ENCODE measurements at places on chromosomes 16 and 17.

- DNase-seq = no peak
Observed at GRCh38 chr17:56652628-56653027, 59.1 kb downstream of the NOG start.

DNA sequence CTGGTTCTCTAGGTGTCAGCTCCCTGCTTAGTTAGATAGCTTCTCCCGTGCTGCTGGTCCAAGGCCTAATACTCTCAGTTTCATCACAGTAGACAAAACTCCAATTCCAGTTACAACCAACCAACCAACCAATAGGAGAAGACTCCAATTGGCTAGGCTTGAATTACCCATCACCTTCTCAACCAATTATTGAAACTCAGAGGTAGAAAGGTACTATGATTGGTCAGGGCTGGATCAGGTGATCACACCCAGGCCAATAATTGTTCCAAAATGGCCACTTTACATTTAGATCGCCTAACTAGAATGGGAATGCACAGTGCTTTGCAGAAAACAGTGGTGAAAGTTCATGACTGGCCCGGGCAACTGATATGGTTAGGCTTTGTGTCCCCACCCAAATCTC is 49.5 kb upstream of the CRHR1 start:
- no peak for DNase-seq

GRCh38 chr16:54070789-54071343 is 215.7 kb downstream of the IRX3 start:
- DNase-seq = no peak

- no peak for DNase-seq
Observed at GRCh38 chr17:62164747-62165722, 100.0 kb upstream of the MED13 start.

- DNase-seq = no peak
Observed at GRCh38 chr17:46942441-46943217, 19.7 kb downstream of the GOSR2 start.

GRCh38 chr17:622356-622755 is 92.3 kb downstream of the VPS53 start:
- no peak for DNase-seq

DNA sequence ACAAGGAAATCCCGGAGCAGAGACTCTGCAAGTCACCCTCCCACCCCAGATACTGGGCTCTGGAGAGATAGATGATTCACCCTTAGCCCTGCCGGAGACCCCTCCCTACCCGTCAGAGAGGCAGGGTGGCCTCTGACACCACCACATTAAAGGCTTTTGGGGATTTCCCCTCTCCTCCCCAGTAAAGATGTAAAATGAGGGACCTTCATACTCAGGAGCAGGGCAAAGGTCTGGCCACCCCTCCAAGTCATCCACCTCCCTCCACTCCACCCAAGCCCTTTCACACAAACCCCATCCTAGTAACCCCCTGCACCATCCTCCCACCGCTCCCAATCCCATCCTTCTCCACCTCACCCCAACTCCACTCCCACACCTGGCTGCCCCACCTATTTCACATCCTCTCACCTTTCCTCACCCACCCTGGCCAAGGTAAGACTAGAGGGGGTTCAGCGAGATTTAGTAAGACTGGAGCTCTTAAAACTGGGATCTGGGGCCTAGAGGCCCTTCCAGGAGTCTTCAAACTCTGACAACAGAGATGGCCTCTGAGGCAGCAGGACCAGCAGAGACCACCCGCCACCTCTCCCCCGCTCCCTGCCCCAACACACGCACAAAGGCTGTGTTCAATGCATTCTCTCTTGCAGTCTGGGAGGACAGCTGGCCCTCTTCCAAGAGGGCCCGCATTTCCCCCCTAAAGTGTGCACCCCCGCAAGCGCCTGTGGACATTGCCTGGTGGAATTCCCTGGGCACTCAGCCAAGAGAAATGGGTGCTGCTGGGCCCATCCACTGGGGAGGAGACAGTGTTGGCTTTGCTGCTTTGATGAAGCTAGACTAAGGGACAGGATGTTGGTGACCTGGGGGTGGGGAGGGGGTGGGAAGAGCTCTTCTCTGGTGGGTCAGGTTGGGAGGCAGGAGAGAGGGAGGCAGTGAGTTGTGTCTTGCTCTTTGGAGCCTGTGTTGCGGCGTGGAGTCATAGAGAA is 1.1 kb downstream of the ABAT start:
- peak; percentile 51 for DNase-seq

GRCh38 chr17:27783440-27784350 is 16.6 kb downstream of the NOS2 start:
- DNase-seq = no peak

GRCh38 chr17:51860954-51861561 is 297.5 kb downstream of the CA10 start:
- DNase-seq = no peak

DNA sequence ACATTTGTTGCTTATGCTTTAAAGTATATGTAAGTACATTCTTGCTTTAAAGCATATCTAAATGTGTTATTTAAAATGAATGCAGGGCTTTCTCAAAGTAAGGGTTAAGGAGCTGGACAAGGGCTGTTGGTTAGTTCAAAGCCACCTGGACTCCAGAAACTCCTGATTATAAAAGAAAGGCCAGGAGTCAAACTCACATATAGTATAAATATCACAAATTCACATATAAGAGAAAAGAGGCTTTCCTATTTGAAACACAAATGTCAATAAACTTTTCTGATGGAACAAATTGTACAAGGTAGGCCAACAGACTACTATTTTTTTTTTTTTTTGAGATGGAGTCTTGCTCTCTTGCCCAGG is 84.5 kb upstream of the CORO6 start:
- no peak for DNase-seq

DNA sequence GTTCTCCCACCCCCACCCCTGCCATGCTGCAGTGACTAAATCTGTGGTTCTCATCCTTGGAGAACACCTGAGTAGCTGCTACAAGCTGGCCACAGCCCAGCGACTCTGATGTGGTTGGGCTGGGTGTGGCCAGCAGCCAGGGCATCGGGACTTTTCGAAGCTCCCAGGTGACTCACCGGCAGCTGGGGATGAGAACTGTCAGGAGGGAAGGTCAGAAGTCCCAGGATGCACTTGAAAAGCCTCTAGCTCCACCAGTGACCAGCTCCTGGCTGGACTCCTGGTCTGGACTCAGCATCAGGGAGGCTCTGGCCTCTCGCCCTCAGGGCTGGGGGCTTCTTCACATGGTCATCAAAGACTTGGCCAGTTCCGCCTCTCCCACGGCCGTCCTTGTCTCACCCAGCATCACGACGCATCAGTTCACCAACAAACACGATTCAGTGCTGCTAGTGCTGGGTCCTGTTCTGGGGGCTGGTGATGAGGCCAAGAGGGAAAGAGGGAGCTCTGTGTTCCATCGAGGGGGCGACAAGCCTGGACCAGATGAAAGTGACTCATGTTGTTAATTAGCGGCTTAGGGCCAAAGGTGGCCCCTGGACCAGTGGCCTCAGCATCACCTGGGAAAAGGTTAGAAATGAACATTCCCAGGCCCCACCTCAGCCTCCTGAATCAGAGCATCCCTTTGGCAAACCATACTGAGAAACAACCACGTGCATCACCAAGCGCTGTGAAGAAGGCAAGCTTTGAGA is 3.9 kb upstream of the C17orf99 start:
- DNase-seq = no peak

- no peak for DNase-seq
Observed at GRCh38 chr17:61783556-61784304, 79.6 kb downstream of the BRIP1 start.

DNA sequence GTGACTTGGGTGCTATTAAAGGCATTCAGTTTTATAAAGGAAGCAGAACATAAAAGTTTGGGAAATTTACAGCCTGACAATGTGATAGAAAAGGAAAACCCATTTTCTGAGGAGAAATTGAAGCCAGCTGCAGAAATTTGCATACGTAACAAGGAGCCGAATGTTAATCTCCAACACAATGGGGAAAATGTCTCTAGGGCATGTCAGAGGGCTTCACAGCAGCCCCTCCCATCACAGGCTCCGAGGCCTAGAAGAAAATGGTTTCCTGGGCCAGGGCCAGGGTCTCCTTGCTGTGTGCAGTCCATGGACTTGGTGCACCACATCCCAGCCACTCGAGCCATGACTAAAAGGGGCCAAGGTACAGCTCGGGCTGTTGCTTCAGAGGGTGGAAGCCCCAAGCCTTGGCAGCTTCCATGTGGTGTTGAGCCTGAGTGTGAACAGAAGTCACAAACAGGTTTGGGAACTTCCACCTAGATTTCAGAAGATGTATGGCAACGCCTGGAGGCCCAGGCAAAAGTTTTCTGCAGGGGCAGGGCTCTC is 23.9 kb upstream of the TOM1L1 start:
- no peak for DNase-seq

- no peak for DNase-seq
Observed at GRCh38 chr17:34582185-34582900, 3.0 kb downstream of the TMEM132E start.

DNA sequence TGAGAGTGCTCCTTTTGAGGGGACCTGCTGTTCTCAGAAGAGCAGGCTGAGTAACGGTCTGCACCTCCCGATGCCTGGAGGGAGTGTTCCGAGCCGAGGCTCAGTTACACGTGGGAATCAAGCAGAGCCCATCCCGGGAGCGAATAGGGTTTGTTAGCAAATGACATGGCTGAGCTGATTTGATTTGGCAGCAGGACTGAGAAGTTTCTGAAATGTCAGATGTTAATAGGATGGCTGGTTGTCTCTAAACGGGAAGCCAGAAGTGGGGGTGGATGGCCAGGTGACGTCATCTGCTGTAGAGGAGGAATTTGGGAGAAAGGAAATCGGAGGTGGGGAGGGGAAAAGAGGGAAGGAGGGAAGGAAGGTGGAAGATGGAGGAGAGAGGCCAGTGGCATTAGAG is 128.0 kb downstream of the RAP1GAP2 start:
- no peak for DNase-seq

DNA sequence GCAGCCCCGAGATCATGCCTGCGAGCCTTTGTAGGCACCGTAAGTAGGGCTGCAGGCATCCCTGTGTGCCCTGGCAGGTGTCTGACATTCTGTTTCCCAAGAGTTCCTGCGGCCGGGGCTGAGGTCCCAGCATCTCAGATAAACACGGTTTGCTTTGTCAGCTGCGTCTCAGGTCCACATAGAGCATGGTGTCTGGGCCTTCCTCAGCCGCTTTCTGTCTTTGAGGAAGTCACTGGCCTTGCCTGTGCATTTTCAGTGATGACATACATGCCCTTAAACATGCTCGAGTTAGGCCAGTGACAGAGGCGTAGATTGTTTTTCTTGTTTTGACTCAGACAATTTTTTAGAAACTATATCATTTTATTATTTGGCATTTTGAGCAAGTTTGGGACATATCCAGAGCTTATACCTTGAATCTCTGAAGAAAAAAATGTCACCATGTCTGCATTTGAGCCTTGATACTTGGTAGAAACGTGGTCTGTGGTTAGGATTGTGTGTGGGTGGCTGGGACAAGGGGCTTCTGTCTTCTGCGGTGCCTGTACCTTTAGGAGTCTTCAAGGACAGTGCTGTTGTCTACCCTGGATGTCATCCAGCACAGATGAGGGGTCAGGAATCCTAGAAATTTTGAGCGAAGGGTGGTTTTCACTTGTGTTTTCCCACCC is 105.8 kb downstream of the SNX29 start:
- DNase-seq = no peak

GRCh38 chr16:7137560-7138330 is 194.9 kb upstream of the RBFOX1 start:
- DNase-seq = no peak

DNA sequence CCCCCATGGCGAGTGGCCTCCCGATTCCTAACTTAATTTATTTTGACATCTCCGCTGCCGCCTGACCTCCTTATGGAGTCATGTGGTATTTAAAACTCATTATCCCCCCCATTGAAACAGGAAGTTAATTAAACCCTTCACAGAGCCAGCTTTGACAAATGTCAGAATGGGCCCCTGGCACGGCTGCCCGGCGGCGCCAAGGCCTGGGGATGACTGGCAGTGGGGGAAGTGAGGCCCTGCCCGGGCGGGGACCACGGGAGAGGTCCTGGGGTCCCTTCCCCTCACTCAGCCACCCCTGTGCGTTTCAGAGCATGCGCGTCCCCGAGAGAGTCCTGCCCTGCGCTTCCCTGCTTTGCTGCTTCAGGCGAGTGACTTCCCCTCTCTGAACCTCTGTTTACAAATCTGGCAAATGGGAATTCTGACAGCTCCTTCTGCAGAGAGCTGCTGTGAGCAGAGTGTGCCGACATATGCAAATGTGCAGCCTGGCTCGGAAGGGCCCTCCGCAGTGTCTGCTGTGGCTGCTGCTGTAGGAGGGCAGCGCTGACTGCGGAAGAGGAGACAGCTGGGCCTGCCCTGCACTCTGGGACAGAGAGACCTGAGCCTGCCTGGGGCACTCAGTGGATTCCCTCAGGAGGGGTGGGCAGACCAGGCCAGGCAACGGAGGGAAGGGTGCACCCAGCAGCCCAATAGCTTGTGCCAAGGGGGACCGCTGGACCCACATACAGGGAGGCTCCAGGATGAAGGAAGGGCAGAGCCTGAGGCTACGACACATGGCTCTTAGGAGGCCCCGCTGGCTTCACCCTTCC is 4.4 kb upstream of the ZFPM1 start:
- no peak for DNase-seq

- DNase-seq = no peak
Observed at GRCh38 chr17:64326420-64327054, 63.5 kb upstream of the TEX2 start.

GRCh38 chr17:29615048-29615385 is 7.7 kb downstream of the CORO6 start:
- no peak for DNase-seq

DNA sequence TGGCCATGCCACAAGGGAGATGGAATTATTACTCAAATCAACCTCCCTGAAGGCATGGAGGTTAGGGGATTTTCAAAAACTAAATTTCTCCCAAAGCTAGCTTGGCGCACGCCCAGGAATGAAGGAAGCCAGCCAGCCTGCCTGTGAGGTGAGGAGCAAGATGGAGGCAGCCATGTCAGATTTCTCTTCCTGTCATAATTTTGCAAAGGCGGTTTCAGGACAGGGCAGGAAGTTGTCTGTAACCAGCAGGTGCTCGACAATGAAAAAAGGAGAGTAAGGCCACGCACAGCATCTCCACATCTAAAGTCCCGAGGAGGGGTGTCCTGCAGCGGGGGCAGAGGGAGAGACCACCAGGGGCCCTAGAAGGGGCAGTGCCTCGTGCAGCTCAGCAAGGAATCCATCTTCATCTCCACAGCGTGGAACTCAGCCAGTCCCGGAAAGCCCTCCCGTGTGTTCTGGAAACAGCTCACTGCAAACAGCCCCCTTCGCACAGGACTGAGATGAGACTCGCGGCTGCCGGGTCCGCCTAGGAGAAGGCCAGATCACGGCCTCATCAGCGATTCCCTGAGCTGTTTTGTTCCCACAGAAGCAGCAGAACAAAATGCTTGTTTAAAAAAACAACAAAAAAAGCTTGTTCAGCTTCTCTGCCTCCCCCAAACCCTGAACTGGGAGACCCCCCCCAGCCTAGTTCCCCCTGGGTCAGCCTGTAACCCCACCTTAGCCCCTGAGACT is 47.8 kb downstream of the SLC7A5 start:
- DNase-seq = no peak

DNA sequence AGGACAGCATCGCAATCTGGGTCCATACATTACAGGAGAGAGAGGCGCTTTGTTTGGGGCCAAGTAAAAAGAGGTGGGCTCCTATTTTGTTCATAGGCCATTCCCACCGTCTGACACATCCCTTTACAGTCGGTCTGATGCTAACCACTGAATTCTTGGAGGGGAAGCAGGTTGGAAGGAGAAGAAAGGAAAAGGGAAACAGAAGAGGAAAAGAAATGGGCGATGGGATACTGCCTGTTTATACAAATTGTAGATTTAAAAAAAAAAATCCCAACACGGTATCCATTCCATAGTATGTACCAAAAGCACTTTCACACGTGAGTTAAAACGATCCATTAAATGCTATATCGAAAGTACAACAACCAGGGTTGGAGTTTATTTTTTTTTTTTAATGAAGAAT is 4.0 kb upstream of the ZFHX3 start:
- DNase-seq = no peak
